Lung microvascular endothelial cell (primary cell): ENCODE measurements at places on chromosomes 5 and 9. TPM values are rescaled to one million over a fixed set of nuclear protein-coding genes. Genes with fewer than 3 reads are reported as not detected.

MYOT gene
- total RNA-seq, result not detected in 2 replicates

SETD9 gene
- total RNA-seq, result 11.6 and 14.5 TPM in 2 replicates

- no peak for DNase-seq
These were observed 73.7 kb downstream of the PPARGC1B start for GRCh38 chr5:149803641-149804468.

DNA sequence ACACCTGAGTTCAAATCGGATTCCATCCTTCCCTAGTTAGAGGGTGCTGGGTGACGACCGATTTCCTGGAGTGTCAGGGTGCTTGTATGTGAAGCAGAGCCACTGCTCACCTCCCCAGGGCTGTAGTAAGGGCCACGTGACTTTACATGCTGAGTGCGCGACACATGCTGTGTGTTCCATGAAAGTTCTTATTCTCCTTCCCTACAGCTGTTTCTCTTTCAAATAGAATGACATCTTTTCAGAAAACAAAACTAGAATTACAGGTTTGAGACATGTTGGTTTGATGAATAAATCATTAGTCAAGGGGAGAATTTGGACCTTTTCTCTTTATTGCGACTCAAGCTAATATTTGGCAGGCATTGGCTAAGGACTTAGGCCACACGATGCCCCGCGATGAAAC, 113.1 kb downstream of the JMY start:
- no peak for DNase-seq

ABLIM3 gene
- 19.4 and 20.0 TPM in 2 replicates for total RNA-seq

GRCh38 chr5:129019401-129019908, 54.2 kb downstream of the SLC27A6 start:
- no peak for DNase-seq

TRIM14 gene
- 0.40 and 1.3 TPM in 2 replicates for total RNA-seq

KIF12 gene
- not detected in 2 replicates for total RNA-seq

ADAMTS6 gene
- total RNA-seq, result 30.9 and 52.2 TPM in 2 replicates

DNA sequence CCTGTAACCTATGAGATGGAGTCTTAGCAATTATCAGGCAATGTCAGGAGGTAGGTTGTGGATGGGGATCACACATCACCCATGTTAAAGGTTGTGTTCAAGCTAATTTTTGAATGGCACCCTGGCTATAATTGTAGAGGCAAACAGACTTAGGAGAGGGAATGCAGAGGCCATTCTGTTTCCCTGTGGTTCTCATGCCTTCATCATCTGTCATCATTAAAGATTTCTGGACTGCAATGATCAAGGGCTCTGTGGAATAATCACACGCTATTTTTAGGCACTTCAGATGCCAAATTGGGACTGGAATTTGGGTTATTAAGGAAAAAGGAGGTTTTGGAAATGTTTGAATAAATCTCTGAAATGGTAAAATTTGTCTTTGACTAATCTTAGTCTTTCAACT, 1065.4 kb downstream of the TAF11L14 start:
- DNase-seq, result no peak

SLCO4C1 gene
- not detected in 2 replicates for total RNA-seq

DNA sequence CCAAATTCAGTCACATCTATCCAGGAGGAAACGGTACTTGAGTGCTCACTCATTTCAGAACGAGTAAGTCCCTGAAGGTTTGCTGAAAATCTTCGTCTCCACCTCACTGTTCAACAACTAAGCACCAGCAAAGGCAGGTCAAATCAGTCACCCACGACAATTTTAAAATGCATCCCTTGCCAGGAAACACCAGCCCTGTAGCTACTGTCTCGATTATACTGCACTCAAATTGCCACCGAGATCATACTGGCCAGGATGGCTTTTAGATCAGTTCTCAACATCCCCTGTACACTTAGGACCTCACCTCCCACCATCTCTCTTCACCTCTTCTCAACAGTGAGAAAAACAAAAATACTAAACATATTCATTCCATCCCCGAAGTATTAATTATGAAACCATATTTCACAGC, 298.6 kb downstream of the AGTPBP1 start:
- DNase-seq, result no peak
